Dorsolateral prefrontal cortex (tissue), 122 donors: ENCODE measurements at places on chromosomes 2 and 18. TPM values are rescaled to one million over a fixed set of nuclear protein-coding genes. Genes with fewer than 3 reads are reported as not detected.
A peak's percentile ranks its signal among the peaks of the same experiment; 100 is the strongest.

- DNase-seq: no peak
These were observed 130.9 kb upstream of the MYCN start for GRCh38 chr2:15809404-15809803.

DNA sequence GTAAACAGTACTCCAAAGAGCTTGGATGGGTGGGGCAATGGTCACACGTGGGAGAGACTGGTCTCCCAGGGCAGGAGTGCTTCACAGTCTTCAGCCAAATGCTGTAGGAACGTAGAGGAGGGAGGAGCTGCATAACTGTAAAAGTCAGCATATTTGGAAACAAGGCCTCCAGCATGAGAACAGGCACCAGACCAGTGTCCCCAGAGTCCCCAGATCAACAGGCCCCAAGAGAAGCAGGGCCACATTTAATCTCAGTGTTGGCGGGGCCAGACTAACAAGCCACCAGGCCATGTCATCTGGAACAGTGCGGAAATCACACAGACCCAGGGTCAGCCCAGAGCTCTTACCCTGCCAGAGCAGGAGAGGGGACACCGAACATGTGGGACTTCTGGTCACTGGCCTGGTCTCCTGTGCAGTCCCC is 63.2 kb downstream of the ADCY3 start:
- DNase-seq: no peak

- no peak for DNase-seq
These were observed 6.1 kb upstream of the TMEM185B start for GRCh38 chr2:120229341-120229740.

GREB1L gene
- 10.2 TPM for total RNA-seq

GRCh38 chr2:69157441-69157840 is 144.5 kb downstream of the ANTXR1 start:
- DNase-seq: no peak

YPEL5 gene
- 156 TPM for total RNA-seq

GRCh38 chr2:160492401-160493226 is 993 bp downstream of the RBMS1 start:
- DNase-seq: peak; percentile 54

DNA sequence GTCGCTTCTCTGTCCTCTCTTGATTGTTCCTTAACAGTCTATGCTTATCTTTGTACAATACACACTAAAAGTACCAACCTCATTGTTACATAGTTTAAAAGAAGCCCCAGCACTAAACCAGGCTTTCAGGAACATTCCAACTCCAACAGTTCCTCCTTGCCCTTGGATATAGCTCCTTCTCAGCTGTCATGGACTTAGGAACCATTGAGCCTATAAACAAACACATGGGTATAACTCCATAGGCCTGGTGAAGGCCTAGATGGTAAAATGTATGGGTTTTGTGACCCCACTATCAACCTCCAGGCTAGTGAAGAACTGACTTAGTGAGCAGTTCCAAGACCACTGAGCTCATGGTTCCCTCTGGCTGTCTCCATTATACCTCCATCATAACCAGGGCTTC is 74.8 kb upstream of the SLC39A10 start:
- DNase-seq: no peak

DNA sequence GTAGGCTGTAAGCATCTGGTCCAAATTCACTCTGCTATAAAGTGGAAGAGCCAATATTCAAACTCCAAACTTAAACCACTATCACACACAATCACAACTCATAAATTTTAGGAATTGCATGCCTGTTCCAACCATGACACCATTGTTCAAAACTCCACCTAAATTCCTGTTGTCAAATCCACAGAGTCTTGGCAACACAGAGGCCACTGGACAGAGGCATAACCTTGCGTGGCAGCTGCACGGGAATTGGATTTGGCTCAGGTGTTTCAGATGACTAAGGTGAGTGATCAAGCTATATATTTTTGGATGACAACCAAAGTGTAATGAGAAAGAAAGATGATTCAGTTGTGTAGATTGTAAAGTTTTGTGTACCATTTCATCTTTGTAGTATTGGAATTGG is 422.7 kb upstream of the TNP1 start:
- no peak for DNase-seq

DNA sequence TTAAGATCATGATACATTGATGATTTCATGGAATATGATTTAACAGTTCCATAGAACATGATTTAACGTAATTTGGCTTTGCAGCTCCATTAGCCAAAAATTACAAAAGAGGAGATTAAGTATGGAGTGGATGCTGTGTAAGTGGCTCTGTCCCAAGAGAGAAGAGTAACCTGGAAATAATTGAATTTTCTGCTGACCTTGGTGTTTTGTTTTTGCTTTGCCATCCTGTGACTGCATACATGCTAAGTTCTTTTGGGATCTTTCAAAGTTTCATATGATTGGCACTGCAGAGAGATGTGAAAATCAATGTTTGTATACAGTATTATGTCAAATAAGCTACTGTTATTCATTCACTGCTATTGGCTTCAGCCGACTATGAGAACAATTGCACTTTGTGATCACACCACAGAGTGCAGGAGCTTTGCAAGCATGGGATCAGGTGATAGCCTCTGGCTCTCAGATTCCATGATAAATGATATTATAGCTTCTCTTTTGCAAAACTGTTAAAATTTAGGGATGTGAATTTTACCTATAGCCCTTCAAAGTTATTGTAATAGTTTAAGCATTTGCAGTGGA is 46.1 kb upstream of the TMEM87B start:
- no peak for DNase-seq

GRCh38 chr2:64062840-64063239 is 43.6 kb upstream of the VPS54 start:
- DNase-seq: no peak

GRCh38 chr2:231088754-231089153 is 32.1 kb downstream of the PSMD1 start:
- DNase-seq: no peak

GRCh38 chr2:187078297-187078696 is 229.3 kb upstream of the ZSWIM2 start:
- DNase-seq: no peak

GRCh38 chr2:64643838-64644457 is 9.8 kb downstream of the SERTAD2 start:
- DNase-seq: no peak

- DNase-seq: no peak
These were observed 405.9 kb upstream of the ACVR2A start for GRCh38 chr2:147438882-147439281.

GRCh38 chr2:3000968-3001367 is 376.6 kb downstream of the EIPR1 start:
- DNase-seq: no peak

GRCh38 chr2:230916218-230916617 is 8.8 kb downstream of the GPR55 start:
- peak; percentile 4 for DNase-seq

DSC2 gene
- total RNA-seq: 3.3 TPM

DNA sequence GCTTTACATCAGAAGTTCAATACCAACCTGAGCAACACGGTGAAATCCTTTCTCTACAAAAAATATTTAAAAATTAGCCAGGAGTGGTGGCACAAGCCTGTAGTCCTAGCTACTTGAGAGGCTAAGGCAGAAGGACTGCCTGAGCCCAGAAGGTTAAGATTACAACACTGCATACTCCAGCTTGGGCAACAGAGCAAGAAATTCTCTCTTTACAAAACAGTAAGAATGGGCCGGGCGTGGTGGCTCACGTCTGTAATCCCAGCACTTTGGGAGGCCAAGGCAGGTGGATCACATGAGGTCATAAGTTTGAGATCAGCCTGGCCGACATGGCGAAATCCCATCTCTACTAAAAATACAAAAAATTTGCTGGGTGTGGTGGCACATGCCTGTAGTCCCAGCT is 113.2 kb downstream of the USP34 start:
- DNase-seq: no peak

DNA sequence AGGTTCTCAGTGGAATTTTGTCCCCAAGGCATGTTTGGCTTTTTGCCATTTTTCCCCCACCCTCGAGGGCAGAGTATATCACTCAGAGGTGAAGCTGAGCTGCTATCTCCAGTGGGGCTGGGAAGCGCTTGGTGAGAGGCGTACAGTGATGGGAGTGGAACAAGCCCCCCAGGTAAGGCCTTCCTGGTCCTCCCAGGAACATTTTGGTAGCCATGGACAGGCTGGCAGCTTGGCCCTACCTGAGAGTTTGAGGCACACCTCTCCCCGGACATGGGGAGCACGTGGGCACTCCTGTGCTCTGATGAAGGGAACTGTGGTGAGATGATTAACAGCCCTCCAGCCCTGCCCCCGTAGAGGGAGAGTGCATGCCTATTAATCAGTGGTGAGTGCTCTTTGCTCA is 99.3 kb downstream of the C1QL2 start:
- DNase-seq: no peak

TEKT4 gene
- total RNA-seq: 0.51 TPM

DNA sequence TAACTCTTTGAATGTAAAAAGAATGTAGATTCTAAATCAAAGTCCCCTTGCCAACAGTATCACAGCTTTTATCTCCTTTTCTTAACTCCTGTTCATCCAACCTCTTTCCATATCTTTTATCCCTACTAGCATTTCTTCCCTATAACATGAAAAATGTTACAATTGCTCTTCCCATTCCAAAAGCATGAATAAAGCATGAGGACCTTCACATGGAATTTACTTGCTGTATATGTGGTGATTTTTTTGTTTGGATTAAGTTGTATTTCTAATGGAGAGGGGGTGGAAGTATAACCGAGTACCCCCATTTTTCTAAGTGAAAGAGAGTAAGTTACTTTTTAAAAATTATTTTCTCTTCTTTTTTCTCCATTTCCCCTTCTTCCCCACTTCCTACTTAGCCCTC is 94.9 kb upstream of the RBBP8 start:
- DNase-seq: no peak
